Activated CD4-positive, alpha-beta memory T cell treated with anti-CD3 and anti-CD28 coated beads, Interleukin-2, amount 10 ng/mL, durations not matched to agents 7 days and 5 days (primary cell): ENCODE measurements at places on chromosomes 2 and 18. TPM values are rescaled to one million over a fixed set of nuclear protein-coding genes. Genes with fewer than 3 reads are reported as not detected.

DNA sequence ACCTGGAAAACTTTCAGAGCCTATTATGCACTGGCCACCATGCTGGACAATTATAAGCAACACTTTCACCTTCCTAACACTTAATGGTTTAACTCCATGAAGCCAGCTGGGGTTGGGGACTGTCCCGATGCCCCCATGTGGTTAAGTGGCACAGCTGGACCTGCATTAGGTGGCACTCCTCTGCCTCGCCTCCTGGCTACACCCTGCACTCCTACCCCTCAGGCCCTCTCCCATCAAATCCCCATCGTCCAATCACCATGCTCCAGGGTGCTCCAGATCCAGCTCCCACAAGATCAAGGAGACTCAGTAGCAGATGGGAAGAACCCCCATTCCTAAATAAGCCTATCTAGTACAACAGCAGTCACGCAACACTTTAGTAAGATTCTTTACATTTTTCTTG lies 53.8 kb downstream of the HDLBP start:
- no peak for DNase-seq

GRCh38 chr18:22347606-22348511 lies 69.9 kb downstream of the CTAGE1 start:
- no peak for DNase-seq

DNA sequence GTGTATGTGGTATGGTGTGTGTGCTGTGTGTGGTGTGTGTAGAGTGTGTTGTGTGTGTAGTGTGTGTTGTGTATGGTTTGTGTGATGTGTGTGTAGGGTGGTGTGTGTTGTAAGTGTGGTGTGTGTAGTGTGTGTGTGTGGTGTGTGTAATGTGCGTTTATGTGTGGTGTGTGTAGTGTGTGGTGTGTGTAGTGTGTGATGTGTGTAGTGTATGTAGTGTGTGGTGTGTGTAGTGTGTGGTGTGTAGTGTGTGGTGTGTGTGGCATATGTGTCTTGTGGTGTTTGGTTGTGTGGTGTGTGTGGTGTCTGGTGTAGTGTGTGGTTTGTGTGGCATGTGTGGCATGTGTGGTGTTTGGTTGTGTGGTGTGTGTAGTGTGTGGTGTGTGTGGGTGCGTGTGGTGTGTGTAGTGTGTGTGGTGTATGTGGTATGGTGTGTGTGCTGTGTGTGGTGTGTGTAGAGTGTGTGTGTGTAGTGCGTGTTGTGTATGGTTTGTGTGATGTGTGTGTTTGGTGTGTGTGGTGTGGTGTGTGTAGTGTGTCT lies 4.0 kb upstream of the RTP5 start:
- DNase-seq: no peak

- DNase-seq: no peak
Measured at GRCh38 chr2:36059691-36060090, 295.9 kb upstream of the CRIM1 start.

DNA sequence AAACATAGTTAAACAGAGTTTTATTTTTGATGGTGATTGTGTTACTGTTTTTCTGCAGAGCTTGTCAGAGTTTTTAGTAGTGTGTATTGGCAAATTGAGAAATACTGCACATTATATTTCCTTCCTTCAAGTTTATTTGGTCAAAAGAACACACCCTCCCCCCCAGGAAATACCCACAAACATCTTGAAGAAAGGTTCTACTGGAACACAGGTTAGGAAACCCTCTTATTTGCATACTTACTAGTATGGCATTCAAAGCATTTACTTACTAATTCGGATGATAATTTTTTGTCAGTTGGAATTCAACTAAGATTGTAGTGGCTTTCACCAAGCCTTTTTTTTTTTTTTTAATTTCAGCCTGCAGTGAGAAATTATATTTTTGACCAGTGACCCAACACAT lies 9.1 kb downstream of the CAB39 start:
- DNase-seq: no peak

DNA sequence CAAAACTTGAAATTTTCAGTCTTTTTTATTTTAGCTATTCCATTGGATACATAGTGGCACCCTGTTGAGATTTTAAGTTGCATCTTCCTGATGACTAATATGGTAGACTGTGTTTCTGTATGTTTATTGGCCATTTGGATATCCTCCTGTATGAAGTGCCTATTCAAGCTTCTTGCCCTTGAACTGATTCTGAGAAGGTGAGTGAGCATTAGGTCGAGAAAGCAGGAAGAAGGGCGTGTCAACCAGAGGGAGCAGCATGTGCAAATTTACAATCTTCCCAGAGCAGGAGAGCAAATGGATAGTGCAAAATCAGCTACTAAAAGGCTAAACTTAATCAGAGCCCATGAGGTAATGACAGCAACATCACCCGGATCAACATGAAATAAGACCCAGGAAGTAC lies 8.6 kb downstream of the INPP1 start:
- DNase-seq: no peak

The NEURL3 gene
- total RNA-seq: 1.0 TPM

The SLC5A6 gene
- total RNA-seq: 23.6 TPM

The OSR1 gene
- not detected for total RNA-seq

The GCG gene
- not detected for total RNA-seq

The IL18RAP gene
- total RNA-seq: 9.6 TPM

The EPAS1 gene
- total RNA-seq: 79.0 TPM

The EML6 gene
- total RNA-seq: 0.95 TPM
